ENCODE measurements at places on chromosomes 5 and 9.

- no peak for DNase-seq
These were observed 38.2 kb downstream of the HAVCR1 start for GRCh38 chr5:157020511-157021222.

DNA sequence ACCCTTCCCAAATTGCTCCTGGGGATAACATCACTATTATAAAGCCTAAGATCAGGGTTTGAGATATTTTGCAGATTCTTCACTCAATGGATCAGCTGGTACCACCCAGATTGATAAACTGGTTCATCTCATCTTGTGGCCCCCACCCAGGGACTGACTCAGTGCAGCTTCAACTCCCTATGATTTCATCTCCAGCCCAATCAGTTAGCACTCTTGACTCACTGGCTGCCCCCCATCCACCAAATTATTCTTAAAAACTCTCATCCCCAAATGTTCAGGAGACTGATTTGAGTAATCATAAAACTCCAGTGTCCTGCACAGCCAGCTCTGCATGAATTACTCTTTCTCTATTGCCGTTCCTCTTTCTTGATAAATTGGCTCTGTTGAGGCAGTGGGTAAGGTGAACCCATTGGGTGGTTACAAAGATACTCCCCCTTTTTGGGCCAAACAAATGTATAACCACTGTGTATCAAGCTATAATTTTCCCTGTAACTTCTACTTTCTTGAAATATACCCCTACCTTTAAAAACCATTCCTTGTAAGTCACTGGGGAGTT is 263.3 kb upstream of the IL12B start:
- no peak for DNase-seq

- no peak for DNase-seq
These were observed 135.6 kb downstream of the TMC1 start for GRCh38 chr9:72657023-72657422.

DNA sequence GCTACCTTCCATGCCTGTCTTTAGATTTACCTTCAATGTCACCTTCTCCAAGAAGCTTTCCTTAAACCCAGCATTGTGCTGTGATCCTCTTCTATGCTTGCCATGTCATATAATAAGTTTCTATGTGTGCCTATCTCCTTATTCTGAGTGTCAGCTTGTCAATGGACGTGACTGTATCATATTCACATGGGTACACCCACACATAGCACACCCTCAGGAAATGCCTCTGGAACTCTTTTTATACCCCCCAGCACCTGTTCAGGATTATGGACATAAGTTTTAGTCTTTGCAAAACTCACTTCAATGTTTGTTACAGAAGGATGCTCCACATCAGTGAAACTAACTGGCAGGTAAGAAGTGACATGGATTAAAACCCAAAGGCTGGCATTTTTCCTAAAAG is 7.4 kb downstream of the GAS1 start:
- no peak for DNase-seq

GRCh38 chr5:111720333-111720890 is 36.6 kb downstream of the NREP start:
- DNase-seq = no peak

- DNase-seq = peak; percentile 59
These were observed 100.5 kb upstream of the GNAQ start for GRCh38 chr9:78131969-78132700.
